Neural progenitor cell (in vitro differentiated cells): ENCODE measurements at places on chromosomes 11 and 22. TPM values are rescaled to one million over a fixed set of nuclear protein-coding genes. Genes with fewer than 3 reads are reported as not detected.

SLC5A12 gene
- total RNA-seq, result 4.9 and 5.0 TPM in 2 replicates

- no peaks in the 10 kb centered on the region for H3K4me1 ChIP-seq
- H3K27me3 ChIP-seq, result no peaks in the 10 kb centered on the region
- H3K36me3 ChIP-seq, result peaks cover 2% of the 10 kb centered on the region
- no peak overlapping the region for H3K27ac ChIP-seq
- DNase-seq, result no peak
Observed at GRCh38 chr11:68581439-68581838, 102.9 kb upstream of the GAL start.

- H3K36me3 ChIP-seq, result no peaks in the 10 kb centered on the region
- H3K27me3 ChIP-seq, result no peaks in the 10 kb centered on the region
- no peak overlapping the region for H3K27ac ChIP-seq
- H3K4me3 ChIP-seq, result peak overlapping the region; percentile 25
Observed at GRCh38 chr11:64148226-64148916, 17.5 kb downstream of the MACROD1 start.

DNA sequence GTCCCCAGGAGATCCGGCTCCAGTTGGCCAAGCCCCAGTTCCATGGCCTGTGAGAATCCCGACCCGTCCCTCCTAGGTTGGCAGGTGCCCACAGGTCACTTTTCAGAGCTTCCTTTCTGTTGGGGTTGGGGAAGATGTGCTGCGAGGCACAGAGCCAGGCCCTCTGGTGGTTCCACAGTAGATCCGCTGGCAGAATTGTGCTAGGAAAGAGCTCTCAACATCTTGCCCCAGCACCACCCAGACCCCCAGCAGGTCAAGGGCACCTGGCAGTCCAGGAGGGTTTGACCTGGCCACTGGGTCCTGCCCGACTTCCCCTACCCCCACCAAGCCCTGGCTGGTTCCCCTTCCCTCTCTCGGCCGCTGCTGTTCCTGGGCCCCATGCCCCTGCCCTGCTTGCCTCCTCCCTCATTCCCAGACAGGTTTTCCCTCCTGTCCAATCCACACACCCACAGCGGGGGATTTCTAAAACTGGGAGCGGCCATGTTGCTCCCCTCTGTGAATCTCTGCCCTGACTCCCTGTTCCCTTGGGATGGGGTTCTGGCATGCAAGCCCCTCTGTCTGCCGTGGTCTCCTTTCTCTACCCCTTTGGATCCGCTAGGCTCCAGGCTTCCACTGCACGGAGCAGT, 26.2 kb upstream of the GCAT start:
- no peaks in the 10 kb centered on the region for H3K27me3 ChIP-seq
- DNase-seq, result peak; percentile 33
- H3K4me1 ChIP-seq, result peaks cover 10% of the 10 kb centered on the region
- H3K36me3 ChIP-seq, result no peaks in the 10 kb centered on the region
- H3K27ac ChIP-seq, result no peak overlapping the region
- H3K4me3 ChIP-seq, result no peak overlapping the region

XNDC1N gene
- total RNA-seq, result 6.6 and 14.8 TPM in 2 replicates

- H3K36me3 ChIP-seq, result no peaks in the 10 kb centered on the region
- peaks cover 11% of the 10 kb centered on the region for H3K27me3 ChIP-seq
- H3K4me3 ChIP-seq, result no peak overlapping the region
- H3K27ac ChIP-seq, result no peak overlapping the region
Observed at GRCh38 chr22:38572065-38572464, 2.1 kb upstream of the DMC1 start.

DNA sequence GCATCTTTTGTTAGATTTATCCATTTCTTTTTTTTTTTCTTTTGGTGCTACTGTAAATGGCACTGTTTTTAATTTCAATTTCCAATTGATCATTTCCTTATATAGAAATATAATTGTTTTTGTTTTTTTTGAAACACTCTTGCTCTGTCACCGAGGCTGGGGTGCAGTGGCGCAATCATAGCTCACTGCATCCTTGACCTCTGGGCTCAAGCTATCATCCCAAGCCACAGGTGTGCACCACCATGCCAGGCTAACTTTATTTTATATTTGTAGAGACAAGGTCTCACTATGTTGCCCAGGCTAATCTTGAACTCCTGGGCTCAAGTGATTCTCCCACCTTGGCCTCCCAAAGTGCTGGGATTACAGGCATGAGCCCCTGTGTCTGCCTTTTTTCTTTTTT, 16.4 kb downstream of the FRMD8 start:
- no peak overlapping the region for H3K4me3 ChIP-seq
- H3K27me3 ChIP-seq, result no peaks in the 10 kb centered on the region
- H3K27ac ChIP-seq, result no peak overlapping the region
- H3K4me1 ChIP-seq, result no peaks in the 10 kb centered on the region
- no peak for DNase-seq

GRCh38 chr11:123072332-123072761, 10.4 kb upstream of the HSPA8 start:
- no peak overlapping the region for H3K4me3 ChIP-seq
- H3K27me3 ChIP-seq, result no peaks in the 10 kb centered on the region
- H3K27ac ChIP-seq, result no peak overlapping the region
- H3K36me3 ChIP-seq, result no peaks in the 10 kb centered on the region

DNA sequence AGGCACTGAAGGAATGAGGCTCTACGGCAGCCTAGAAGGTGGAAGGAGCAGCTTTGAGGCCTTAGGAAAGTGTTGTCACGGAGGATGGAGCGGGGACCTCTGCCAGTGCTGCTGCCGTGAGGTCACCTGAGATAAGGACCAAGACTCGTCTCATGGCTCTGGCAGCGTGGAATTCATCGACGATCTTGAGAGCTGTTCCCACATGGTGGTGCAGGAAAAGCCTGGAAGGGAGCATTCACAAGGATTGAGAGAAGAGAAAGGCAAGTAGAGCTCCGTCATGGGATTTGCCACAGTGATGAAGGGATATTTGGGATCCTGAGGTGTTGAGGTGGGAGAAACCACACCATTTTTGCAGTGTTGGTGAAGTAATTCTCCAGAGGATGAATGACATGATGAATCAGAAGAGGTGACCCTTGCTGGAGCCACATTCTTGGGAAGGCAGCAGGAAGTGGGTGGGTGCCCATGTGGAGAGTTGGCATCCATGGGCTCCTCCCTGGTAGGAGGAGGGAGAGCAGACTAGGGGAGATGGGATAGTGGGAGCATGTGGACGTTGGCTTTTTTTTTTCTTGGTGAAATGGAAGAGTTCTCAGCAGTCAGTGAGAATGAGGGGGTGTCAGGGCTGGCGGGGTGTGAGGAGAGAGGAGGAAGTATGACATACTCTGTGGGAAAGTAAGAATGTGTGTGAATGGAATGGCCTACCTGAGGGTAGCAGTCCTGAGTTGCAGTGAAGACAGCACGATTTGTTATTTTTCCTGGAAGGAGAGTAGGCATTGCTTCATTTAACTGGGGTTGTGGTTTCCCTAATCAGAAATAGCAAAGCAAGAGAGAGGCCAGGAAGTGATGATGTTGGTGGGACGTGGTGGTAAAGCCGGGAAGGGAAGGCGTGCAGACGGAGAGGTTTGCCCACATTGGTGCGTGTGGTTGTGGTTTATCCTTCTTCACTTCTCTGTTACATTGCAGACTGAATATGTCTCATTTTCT, 11.1 kb downstream of the PPP6R3 start:
- no peak overlapping the region for H3K4me3 ChIP-seq
- H3K27ac ChIP-seq, result no peak overlapping the region
- H3K36me3 ChIP-seq, result no peaks in the 10 kb centered on the region
- H3K27me3 ChIP-seq, result no peaks in the 10 kb centered on the region

- no peak overlapping the region for H3K27ac ChIP-seq
- H3K4me3 ChIP-seq, result no peak overlapping the region
- no peaks in the 10 kb centered on the region for H3K4me1 ChIP-seq
- no peaks in the 10 kb centered on the region for H3K36me3 ChIP-seq
Observed at GRCh38 chr11:130386056-130386455, 42.4 kb downstream of the ADAMTS8 start.
